ENCODE measurements at places on chromosomes 1 and 21.

- DNase-seq = no peak
Observed at GRCh38 chr1:228185641-228185965, 20.0 kb downstream of the IBA57 start.

GRCh38 chr1:14840374-14840773 lies 241.9 kb downstream of the KAZN start:
- DNase-seq = no peak

GRCh38 chr1:53869454-53870117 lies 20.0 kb downstream of the YIPF1 start:
- DNase-seq = no peak

- DNase-seq = no peak
Observed at GRCh38 chr1:83960669-83961277, 38.2 kb downstream of the TTLL7 start.

GRCh38 chr1:58030456-58030855 lies 516.1 kb downstream of the OMA1 start:
- no peak for DNase-seq

DNA sequence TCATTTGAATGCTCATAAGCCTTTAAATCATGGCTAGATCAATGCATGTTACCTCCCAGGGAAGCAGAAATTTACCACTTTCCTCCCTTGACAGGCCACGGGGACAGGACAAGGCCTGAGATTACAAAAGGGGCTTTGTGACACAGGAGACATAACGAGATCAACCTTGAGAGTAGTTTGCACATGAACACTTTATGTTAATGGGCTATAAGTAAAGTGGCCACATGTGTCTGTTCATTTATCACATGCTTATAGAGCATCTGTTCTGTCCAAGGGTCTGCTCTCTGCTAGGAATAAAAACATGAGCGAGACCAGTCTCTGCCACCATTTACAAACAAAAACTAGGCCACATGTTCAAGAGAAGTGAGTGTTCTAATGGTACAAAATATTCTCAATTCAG lies 144.1 kb upstream of the C8B start:
- no peak for DNase-seq

- DNase-seq = no peak
Observed at GRCh38 chr1:190436615-190437014, 41.0 kb downstream of the BRINP3 start.

DNA sequence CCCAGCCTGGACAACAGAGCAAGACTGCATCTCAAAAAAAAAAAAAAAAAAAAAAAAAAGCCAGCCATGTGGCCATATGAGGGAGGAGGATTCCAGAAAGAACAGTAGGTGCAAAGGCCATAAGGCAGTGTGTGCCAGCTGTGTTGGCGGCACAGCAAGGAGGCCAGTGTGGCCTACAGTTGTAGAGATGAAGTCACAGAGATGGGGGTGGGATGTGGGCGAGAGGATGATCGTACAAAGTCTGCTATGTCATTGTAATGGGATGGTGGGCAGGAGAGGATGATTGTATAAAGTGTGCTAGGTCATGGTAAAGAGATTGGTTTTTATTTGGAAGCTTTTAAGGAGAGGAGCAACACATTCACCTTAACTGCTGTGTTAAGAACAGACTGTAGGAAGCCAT lies 9.8 kb upstream of the CR1 start:
- DNase-seq = no peak

DNA sequence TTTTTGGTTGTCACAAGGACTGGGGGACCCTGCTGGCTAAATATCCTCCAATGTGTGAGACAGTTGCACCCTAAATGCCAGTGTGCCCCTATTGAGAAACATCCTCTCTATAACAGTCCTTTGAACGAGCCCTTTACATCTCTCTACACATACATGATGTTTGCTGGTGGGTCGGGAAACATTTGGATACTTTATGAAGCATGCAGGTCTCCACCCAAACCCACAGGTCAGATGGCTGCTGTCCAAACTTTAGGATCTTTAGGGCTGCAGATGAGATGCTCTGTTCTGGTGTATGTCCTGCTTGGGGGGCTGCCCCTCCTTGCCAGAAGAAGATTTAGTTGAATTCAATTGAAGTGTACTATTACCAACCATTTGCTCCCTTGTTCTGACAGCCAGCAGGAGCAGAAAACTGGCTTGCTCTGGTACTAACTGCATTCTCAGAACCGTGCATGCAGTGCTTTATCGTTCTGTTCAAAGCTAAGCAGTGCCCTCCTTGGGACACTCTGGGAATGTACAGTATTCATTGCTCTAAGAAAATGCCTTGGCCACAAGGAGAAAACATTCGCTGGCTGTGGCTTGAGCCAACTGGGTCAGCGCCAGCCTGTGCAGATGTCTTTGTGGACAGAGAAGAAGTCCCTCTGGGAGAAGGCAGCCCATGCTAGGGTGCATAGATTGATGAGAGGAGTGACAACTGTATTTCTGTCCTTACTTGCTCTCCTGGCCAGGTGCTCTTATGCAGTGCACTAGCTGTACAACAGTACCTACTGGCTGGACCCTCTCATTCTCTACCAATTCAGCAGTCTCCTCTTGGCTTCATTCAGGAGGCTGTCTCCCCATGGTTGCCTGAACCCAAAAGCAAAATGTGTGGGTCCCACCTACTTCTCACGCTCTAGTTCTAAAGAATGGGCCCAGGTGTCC lies 61.4 kb upstream of the DIRAS3 start:
- no peak for DNase-seq

- DNase-seq = no peak
Observed at GRCh38 chr1:55669293-55669692, 454.1 kb upstream of the USP24 start.

GRCh38 chr1:25049190-25049589 lies 119.1 kb upstream of the RUNX3 start:
- DNase-seq = no peak

- DNase-seq = no peak
Observed at GRCh38 chr1:44542420-44543063, 131.7 kb downstream of the TMEM53 start.

GRCh38 chr1:115911294-115911693 lies 65.0 kb upstream of the SLC22A15 start:
- DNase-seq = no peak

GRCh38 chr21:41662761-41663160 lies 104.1 kb downstream of the RIPK4 start:
- no peak for DNase-seq

GRCh38 chr1:30267046-30267445 lies 456.3 kb downstream of the MATN1 start:
- DNase-seq = no peak

GRCh38 chr1:204203206-204203767 lies 7.0 kb upstream of the KISS1 start:
- no peak for DNase-seq

GRCh38 chr1:233010146-233010545 lies 59.7 kb downstream of the NTPCR start:
- no peak for DNase-seq

DNA sequence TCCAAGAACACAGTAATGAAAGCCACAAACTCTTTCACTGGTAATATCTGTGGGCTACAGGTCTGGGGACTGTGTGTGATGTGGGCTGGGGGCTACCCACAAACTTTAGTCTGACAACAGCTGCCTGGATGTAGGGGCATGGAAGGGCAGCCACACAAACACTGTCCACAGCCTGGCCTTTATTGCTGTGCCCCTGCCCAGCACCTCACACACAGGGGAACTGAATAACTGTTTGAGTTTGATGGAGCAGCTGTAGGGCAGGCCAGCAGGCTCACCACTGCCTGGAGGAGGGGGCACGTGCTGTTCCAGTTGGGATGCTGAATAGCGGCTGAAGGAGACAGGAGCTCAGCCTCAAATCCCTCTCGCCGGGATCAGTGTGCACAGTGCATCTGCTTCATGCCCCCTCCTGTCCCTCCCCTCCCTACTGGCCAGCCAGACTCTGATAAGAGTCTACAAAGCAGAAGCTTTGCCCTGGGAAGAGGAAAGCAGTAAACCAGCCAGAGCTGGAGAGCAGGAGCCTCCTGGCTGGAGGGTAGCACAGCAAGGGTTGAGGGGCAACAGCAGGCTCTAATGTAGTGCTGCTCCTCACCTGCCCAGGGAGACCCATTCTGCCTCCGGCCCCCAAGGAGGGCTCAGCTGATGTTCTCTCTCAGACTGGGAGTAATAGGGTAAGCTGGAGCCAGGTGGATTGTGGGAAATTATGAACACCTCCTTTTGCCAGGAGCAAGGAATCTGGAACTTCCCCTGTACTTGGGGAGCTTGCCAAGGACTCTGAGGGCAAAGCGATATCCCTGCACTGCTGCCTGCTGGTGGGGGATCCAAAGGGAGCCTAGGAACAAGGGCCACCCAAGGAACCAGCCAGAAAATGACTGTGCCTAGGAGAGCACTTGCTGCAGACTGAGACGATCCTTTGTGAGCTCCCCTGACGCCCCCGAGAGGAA lies 70.2 kb upstream of the GOLT1A start:
- no peak for DNase-seq

- no peak for DNase-seq
Observed at GRCh38 chr1:7456722-7457082, 314.4 kb upstream of the VAMP3 start.

DNA sequence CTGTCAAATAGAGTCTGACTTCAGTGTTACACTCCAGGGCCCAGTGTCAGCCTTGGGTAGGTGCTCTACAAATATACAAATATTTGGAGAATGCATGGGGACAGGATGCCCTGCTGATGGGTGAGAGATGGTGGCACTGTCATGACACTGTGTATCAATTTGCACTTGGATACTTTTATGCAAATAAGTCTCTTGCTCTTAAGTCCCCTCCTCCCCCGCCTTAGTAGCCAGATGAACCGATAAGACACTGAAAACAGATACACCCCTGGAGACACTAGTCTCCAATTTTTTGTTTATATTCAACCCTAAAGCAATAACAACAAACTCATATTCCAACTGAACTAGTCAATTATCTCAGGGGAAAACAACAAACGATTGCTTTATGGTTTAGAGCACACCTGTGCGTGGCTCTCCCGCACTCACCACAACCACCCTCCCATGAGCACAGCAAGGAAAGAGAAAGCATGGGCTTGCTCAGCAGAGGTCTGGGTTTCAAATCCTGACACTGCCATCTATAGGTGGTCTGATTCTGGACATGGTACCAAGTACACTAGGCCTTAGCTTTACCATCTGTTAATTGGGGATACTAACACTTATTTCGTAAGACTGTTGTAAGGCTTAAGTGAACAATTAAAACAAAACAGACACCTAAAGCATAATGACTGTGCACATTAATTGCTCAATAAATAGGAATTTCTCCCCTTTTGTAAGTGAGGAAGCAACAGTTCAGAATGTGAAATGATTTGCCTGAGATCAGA lies 50.3 kb downstream of the HIVEP3 start:
- no peak for DNase-seq

DNA sequence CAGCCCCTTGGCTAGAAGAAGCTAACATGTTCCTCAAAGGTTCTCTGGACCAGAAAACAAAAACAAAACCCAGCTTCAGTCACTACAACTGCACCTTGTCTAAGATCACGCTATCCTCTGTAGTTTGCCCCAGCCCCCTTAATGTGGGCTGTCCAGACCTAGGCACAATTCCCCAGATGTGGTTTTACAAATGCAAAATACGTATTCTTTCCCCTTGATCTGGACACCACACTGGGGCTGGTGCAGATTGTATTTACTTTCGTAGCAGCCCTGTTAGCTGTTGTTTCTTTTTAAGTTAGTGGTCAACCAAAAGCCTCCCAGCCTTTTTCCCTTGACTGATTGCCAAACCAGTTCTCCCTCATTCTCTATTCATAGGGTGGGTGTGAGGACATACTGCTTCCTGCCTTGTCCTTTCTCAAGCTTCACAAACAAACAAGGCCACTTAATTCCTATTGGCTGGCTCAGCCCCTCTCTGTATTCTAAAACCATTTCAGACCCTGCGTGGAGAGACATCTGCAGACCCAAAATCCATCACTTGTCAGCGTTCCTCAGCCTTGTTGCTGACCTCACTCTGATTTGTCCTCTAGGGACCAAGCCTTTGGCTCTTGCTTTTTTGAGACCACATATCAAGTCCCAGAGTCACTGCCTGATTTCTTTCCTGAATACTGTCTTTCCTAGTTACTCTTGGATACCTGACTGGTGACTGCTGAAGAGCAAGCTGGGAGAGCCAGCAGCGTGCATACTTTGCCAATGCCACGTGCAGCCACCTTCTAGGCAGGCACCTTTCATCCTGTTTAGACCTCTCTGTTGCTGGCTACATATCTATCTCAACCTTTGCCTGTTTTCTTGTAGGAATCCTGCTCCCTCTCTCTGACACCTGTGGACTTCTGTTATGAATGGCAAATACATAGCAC lies 96.4 kb upstream of the RAB3GAP2 start:
- DNase-seq = no peak

DNA sequence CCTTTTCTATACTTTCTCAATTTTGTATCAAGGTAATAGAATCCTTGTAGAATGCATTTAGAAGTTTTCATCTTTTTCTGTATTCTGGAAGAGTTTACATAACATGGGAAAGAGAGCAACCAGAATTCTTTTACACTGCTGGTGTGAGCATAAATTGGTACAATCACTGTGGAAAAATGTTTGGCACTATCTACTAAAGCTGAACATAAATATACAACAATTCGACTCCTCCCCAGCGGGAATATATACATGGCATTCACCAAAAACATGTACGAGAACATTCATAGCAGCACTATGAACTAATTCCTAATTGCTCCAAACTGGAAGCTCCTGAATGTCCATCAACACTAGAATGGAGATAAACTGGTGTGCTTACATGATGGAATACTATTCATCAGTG lies 1.8 kb upstream of the ACBD6 start:
- DNase-seq = no peak

- DNase-seq = no peak
Observed at GRCh38 chr1:54709547-54710292, 5.9 kb upstream of the TTC4 start.

- no peak for DNase-seq
Observed at GRCh38 chr1:43847290-43847689, 86.3 kb upstream of the ARTN start.

- no peak for DNase-seq
Observed at GRCh38 chr1:16386454-16387113, 19.5 kb downstream of the SZRD1 start.

GRCh38 chr1:206685769-206686477 lies 1.2 kb downstream of the MAPKAPK2 start:
- no peak for DNase-seq

DNA sequence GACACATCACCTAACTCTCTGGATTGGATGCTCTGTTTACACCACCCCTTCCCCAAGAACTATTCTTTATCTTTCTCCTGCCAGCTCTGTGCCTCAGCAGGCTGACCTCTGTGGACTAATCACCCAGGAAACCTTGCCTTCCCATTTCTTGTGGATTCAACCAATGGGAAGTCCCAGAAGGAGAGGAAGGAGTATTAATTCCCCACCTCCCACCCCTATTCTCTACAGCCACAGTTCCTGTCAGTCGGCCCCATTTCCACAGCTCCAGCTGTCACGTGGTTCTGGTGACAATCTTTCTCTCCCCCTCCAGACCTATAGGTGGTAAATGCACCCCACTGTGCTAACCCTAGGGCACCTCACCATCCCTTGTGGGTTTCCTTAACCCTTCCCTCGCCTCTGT lies 46.8 kb upstream of the SSBP3 start:
- no peak for DNase-seq

- no peak for DNase-seq
Observed at GRCh38 chr21:16180614-16181013, 450.8 kb downstream of the USP25 start.

All from stimulated activated CD4-positive, alpha-beta T cell treated with anti-CD3 and anti-CD28 coated beads, Interleukin-12 subunit alpha, Interleukin-12 subunit beta, amount 100 ng/mL, for 4 hours (primary cell).